AG08395 (cell line): ENCODE measurements at places on chromosomes 2 and 18.
A peak's percentile ranks its signal among the peaks of the same experiment; 100 is the strongest.

DNA sequence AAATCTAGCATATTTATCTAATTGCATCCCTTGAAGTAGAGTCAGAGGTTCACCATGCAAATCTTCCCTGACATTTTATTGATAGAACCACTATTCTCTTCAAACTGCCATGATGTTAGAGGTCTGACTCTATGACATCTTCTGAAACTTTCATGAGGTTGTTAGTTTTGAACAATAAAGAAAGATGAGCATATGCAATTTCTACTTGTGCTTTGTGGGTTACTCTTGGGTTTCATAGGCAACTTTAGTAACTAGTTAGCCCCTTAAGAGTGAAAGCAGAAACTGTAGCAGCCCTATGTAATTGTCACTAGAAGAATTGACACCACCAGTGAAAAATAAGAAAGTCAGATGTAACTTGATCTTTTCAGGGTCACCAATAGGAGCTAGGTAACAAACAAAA lies 53.1 kb upstream of the ZEB2 start:
- no peak for DNase-seq

GRCh38 chr2:65294136-65294535 lies 66.5 kb downstream of the ACTR2 start:
- no peak for DNase-seq

DNA sequence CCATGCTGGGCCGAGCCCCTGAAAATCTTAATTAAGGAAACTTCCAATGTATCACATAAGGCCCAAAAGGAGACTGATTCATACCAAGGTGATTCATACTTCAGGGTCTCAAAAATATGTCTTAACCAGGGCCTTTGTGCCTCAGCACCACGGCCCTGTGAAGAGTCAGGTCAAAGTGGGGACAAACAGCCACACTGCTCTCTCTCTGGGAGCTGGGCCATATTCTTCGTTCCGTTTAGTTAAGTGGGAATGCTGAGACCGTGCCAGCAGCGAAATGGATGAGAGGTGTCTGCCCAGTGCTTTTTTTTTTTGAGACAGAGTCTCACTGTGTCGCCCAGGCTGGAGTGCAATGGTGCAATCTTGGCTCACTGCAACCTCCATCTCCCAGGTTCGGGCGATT lies 9.3 kb upstream of the PTMA start:
- no peak for DNase-seq

DNA sequence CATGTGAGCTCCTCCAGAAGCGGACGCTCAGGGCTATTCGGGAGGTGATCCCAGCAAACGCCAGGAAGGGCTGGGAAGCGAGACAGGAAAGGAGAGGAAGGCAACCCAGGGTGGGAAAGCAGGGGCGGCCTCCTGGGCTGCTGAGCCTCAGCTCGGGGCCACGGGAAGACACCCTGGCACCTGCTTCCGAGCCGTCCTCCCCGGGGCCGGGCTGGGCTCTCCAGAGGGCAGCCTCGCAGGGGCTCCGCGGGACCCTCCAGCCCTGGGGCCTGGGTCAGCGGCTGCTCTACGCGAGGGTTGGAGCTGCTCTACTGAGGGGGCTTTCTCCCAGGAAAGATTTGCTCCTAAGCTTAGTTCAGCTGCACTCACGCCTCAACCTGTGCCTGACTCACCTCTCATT lies 34.0 kb downstream of the TIMM21 start:
- no peak for DNase-seq

DNA sequence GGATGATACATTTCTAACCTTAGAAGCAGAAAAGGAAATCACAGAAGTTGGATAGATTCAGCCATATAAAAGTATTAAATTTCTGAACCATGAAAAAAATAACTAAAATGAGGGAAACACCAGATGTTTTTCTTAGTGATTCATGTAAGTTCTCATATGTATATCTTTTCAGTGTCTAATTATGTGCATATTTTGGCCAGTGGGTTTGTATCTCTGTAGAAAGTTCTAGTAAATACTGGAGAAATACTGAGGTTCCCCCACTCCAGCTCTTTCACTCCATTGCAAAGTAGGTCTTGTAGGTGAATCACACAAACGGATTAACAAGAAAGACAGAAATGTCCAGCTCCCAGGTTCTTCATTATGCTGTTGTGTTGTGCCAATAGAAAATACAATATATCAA lies 222.3 kb downstream of the NEDD4L start:
- DNase-seq = no peak

DNA sequence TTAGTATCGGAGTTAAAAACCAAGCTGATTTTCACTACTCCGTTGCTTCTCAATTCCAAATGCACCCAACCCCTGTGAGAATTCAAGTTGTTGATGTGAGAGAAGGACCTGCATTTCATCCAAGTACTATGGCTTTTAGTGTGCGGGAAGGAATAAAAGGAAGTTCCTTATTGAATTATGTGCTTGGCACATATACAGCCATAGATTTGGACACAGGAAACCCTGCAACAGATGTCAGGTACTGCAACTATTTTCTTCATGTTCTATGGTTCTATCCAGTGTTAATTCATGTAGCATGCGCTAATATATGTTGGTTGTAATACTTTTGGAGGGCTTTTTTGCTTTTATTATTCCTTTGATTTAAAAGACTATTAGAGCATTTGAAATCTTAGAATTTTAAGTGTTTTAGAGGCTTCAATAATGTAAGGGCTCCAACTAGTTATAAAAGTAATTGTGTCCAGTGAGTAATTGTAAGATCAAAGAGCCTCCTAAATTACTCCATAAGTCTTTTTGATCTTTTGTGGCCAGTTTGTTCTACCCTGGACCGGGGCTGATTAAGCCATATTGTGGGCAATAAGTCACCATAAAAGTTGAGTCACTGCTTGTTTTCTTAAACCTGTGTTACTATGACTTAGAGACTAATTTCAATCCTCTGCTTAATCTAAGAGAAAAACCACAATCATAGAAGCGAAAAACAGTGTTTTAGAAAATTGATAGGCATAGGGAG lies 22.9 kb downstream of the DSG4 start:
- DNase-seq = no peak

DNA sequence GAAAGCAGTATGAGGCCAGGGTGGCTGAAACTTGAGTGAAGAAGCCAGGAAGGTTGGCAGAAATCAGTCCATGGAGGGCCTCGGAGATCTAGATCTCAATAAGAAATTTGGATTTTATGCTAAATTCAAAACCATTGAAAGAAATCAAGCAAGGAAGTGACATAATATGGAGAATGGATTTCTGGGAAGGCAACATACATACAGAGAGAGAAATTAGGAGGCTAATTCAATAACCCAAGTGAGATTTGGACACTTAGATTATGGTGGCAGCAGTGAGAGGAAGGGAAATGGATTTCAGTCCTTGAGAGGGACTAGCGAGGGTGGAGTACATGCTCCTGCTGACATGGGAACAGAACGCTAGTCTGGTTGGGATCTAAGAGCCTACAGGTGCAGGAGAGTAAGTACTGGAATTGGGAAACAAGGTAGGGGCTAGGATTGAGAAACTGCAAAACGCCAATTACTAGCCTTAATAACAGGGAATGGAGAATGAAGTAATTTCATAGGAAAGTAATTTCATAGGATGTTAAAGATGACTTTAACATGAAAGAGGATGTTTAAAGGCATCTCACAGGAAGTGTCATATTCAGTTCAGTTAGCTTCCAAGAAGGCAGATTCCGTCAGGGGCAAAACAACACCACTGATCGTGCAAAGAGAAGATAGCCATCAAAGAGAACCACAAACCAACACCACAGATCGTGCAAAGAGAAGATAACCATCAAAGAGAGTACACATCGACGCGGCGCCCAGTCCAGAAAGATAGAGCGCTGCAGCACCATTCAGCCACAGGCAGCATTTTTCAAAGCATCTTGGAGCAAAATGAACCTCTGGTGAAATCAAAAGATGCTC lies 27.2 kb downstream of the CDKL4 start:
- DNase-seq = no peak

DNA sequence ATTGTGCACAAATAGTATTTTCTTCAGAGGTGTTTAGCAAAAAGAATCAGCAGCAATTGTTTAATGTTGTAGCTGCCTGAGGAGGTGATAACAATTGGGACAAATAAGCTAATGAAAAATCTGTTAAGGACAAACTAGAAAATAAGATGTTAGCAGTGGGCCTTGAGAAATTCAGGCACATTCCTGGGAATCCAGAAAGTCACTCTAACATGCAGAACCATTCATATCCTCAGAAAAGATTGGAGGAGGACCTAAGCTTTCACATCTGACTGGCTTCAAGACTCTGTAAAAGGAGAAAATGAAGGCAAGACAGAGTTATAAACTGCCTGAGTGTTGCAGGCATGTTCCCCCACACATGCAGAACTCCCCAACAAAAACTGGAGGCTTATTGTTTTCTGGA lies 353.5 kb upstream of the RGPD4 start:
- no peak for DNase-seq

GRCh38 chr2:130190237-130190636 lies 8.0 kb downstream of the TUBA3E start:
- DNase-seq = no peak

DNA sequence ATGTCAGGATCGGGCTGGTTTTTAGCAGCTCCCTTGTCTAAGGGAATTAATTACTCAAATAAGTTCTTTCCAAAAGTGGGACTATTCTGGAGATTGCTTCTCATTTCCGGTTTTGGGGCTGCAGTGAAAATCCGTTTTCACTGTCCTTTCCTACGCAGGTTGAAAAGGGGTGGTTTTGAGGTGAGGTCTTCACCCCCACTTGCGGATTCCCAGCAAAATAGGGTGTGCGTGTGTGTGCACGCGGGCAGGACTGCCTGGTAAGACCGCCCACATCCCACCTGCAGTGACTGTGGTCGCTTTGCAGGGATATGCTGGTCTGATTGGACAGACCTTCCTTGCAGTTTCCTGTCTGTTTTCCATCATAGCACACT lies 472 bp upstream of the PLEKHM3 start:
- DNase-seq = no peak

- DNase-seq = no peak
These were observed 20.4 kb upstream of the DOK6 start for GRCh38 chr18:69380324-69380723.

DNA sequence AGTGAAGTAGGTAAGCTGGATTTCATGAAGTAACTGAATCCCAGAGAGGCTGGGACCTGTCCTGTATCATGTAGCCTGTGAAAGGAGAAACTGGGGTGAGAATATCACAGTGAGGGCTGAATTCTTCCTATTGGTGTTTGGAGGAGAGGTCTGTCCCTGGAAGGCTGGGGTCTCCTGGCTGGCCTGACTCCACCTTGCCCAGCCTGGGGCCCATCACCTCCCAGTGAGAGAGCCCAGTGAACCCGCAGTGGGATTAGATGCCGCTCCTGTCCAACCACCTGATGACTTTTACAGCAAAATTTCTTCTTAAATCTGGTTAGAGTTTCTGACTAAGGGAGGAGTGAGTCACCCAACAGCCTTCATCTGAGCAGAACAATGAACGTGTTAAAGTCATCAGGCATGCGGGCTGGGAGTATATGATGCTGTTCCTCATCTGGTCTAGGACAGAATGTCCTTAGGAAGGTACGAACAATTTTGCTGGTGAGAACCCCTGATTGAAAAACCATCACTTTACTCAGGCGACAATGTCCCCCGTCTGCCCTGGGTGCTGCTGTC lies 152.9 kb downstream of the LPIN1 start:
- peak; percentile 79 for DNase-seq

GRCh38 chr2:213609570-213610170 lies 325.4 kb downstream of the SPAG16 start:
- DNase-seq = no peak

DNA sequence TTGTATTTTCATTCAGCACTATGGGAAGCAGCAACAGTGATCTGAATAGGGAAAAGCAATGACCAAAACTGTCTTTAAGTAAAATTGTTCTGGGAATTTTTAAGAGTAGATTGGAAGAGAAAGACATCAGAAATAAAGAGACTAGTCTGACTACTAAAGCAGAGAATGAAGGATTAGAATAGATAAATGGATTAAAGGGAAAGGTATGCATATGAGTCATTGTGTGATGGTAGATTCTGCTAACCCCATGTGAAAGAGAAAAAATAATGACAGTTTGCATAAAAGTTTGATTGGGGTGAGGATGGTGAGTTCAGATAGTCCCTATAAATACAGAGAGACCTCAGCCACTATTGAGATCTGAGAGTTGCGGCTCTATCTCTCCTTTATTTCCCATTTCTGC lies 139.6 kb upstream of the DCC start:
- DNase-seq = no peak

- DNase-seq = no peak
These were observed 32.9 kb downstream of the CDKL4 start for GRCh38 chr2:39210846-39211245.

- DNase-seq = no peak
These were observed 89.1 kb downstream of the AFF3 start for GRCh38 chr2:100053087-100053885.

DNA sequence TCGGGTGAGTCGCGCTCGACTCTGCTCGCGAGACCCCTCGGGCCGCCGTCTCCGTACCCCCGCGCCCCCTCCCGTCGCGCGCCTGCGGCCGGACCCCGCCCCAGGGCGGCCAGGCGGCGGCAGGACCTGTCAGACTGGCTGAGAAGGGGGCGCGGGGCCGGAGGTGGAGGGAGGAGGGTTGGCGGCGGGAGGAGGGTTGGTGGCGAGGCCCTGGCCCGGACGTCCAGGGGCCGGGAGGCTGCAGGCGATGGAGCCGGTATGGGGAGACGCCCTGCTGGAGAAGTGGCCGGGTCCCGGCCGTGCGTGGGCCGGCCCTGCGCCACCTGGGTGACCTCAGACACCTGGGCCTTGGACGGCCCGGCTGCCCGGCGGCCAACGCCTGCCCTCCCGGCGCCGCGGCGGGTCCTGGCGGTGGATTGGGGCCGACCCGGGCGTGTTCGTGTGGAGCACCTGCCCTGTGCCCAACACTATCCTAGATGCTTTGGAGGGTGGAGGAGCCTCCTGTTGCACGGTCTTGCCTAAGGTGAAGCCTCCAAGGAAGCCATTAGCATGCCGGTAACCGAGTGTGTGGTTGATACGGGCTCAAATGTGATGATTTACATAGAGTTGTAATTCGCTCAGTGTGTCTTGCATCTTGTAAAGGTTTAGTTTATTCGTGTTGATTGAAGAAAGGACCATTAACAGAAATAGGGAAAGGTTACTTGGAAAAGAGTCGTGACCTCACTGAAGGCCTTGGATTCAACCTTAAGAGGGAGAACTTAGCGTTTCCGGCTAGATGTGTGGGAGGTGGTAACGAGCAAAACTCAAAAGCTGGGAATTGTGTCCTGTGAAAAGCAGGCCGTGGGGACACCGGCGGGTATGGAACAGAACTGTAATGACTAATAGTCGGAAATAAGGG lies 550 bp downstream of the MYL12B start:
- no peak for DNase-seq

GRCh38 chr2:7819850-7820249 lies 862.0 kb upstream of the ID2 start:
- no peak for DNase-seq

- DNase-seq = no peak
These were observed 47.1 kb downstream of the CDCA7 start for GRCh38 chr2:173401716-173402326.

- DNase-seq = no peak
These were observed 59.4 kb upstream of the RPE start for GRCh38 chr2:209942936-209943605.

- DNase-seq = no peak
These were observed 22.9 kb downstream of the TGIF1 start for GRCh38 chr18:3472681-3473544.

- DNase-seq = peak; percentile 36
These were observed 364.4 kb downstream of the ZNF521 start for GRCh38 chr18:24987303-24988252.

- peak; percentile 19 for DNase-seq
These were observed 10.2 kb downstream of the TMEM247 start for GRCh38 chr2:46489423-46490174.
